ENCODE measurements at places on chromosomes 1 and 21.

GRCh38 chr1:31886866-31887265, 51.3 kb downstream of the PTP4A2 start:
- DNase-seq, result no peak

GRCh38 chr1:199335496-199335895, 692.0 kb upstream of the NR5A2 start:
- DNase-seq, result no peak

DNA sequence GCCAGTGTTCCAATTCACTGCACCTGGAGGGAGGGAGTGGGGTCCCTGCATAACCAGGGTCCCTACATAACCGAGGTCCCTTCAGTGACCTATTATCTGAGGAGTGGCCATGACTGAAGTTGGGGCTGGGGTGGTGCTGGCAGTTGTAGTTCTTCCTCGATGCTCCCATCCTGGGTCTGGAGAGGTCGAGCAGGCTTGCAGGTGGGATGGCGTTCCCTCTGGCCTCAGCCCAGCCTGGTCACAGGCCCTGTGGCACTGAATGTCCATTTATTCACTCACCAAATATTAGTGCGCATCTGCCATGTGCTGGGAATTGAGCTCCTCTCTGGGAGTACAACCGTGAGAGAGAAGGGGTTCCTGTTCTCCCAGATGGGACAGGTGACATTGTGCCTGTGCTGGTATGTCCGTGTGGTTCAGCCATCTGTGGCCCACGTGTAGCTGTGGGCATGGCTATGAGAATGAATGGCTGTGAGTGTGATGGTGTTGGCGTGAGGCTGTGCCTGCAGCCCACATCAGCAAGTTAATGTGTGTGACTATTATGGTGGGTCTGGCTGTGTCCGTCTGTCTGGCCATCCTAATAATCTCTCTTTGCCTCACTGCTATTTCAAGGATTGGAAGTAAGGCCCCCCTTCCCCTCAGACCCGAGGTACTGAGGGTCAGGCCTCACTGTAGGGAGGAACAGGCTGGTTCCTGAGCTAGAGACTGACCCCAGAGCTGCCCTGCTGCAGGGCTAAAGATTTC, 3.9 kb upstream of the SLC6A9 start:
- DNase-seq, result no peak

DNA sequence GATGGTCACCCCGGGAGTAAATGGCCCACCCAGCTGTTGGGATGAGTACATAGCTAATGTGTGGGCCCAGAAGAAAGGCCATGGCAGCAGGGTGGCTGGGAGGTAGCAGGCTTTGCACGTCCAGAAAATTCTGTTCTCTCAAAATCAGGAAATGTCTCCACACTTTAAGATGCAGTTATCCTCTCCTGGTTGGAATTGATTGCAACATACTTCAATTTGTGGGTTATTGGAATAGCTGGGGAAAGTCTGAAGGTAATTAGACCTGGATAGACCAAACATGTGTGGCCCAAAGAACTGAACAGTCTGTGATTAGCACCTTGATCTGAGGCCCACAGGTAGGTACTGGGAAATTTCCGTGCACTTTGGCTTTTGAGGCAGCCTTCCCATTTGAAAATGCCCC, 30.2 kb downstream of the COA7 start:
- DNase-seq, result no peak

DNA sequence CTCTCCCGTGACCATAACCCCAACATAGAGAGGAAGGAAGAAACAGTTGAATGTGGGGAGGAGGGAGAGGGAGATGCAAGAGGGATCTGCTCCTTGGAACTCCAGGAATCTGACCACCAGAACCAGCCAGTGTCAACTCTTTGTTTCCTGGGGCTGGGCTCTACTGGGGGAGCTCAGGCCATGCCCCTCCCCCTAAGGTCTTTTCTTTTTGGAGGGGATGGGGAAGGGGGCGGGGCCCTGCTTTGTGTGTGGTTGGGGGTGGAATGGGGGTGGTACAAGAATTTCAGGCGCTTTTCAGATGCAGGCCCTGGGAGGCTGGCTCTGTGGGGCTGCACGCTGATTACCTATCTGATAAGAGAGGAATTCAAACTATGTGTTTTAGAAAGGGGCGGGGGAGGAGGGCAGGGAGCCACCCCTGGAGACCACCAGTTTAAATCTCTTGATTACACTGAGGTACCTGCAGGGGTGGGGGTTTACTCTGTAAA, 8.3 kb downstream of the LIN28A start:
- no peak for DNase-seq

DNA sequence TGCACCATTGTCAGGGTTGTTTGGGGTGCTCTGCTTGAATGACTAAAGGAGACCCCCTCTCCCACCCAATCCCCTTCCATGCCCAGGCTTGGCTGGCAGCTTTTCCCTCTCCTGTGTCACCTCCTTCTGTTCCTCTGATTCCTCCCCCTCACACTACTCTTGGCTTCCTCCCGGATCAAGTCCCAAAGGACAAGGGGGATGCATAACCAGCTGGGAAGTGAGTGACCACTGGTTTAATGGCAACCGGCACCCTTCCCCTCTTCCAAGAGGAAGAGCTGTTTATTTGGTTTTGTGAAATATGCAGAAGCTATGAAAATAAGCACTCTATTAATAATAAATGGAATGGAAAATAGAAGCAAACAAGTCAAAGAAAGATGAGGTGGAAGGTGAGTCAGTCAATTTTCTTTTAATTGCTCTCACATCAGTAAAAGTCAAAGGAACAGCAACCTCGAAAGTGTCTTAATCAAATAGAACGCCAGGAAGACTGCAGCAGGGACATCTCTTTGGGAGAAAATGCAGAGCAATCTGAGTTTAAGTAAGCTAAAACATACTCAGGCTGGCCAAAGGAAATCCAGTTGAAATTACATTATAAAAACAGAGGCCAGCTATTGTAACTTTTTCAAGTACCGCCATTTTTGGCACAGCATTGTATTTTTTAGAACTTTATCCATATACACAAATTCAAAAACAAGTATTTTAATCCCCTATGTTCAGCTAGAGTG, 322.5 kb downstream of the SIPA1L2 start:
- DNase-seq, result no peak

GRCh38 chr1:88875595-88875994, 15.8 kb downstream of the GTF2B start:
- DNase-seq, result no peak

GRCh38 chr1:209431813-209432442, 151.6 kb upstream of the CAMK1G start:
- no peak for DNase-seq

DNA sequence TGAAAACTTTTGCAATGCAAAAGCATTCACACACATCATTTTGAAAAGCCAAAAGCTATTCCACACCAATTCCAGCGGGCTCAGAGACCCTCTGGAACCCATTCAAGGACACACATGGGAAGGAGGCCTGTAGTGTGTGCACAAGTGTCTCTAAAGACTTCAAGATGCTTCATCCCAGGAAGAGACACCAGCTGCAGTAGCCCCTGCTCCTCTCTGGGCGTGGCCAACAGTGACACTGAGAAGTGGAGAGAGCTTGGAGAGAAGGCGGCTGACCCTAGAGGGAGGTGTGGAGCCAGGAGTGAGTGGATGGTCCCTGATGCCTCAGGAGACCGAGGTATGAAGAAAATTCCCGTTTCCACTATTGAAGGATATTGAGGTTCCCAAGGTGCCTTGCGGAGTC, 14.9 kb upstream of the TNNI1 start:
- no peak for DNase-seq

- no peak for DNase-seq
Observed at GRCh38 chr1:205294175-205294917, 27.2 kb downstream of the NUAK2 start.

- no peak for DNase-seq
Observed at GRCh38 chr1:66533804-66534740, at the start of gene SGIP1. Gene SGIP1, plus strand, starts transcription at chr1:66534153. Its CDS starts 206 bp downstream, at chr1:66534359.

DNA sequence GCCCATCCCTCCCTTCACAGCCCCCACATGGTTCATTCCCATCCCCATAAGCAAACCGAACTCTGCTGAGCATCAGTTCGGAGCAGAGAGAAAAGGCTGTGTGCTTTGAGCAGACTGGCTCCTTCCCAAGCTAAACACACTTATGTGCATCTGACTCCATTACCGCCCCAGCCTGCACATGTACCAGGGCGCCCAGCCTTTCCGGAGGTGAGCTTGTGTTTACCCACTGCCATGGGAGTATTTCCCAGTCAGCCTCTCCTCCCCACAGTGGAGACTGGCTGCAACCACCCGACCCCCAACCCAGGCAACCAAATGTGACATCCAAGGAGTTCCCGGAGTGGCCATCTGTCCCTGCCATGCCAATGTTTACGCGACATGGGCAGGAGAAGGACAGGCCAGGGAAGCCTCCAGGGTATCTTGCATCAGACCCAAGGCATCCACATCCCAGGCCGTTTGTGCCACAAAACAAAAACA, 9.4 kb downstream of the TIAM1 start:
- DNase-seq, result no peak

GRCh38 chr1:31904339-31905092, 33.7 kb downstream of the PTP4A2 start:
- no peak for DNase-seq

- DNase-seq, result no peak
Observed at GRCh38 chr1:220922951-220923350, 43.7 kb downstream of the HLX start.
